ENCODE measurements at places on chromosomes 12 and 14. TPM values are rescaled to one million over a fixed set of nuclear protein-coding genes. Genes with fewer than 3 reads are reported as not detected.

- DNase-seq, result no peak
- no peak overlapping the region for H3K4me3 ChIP-seq
- H3K4me1 ChIP-seq, result no peaks in the 10 kb centered on the region
- H3K27ac ChIP-seq, result no peak overlapping the region
- H3K27me3 ChIP-seq, result no peaks in the 10 kb centered on the region
These were observed 10.7 kb downstream of the SOAT2 start for GRCh38 chr12:53113951-53114350.

- H3K27me3 ChIP-seq, result no peaks in the 10 kb centered on the region
- H3K27ac ChIP-seq, result no peak overlapping the region
- no peaks in the 10 kb centered on the region for H3K4me1 ChIP-seq
- no peaks in the 10 kb centered on the region for H3K36me3 ChIP-seq
- peak; percentile 75 for DNase-seq
- H3K4me3 ChIP-seq, result peak overlapping the region; percentile 67
These were observed 914 bp upstream of the PACS2 start for GRCh38 chr14:105313381-105314286.

GRCh38 chr14:102314242-102315011, 5.1 kb upstream of the ZNF839 start:
- H3K27me3 ChIP-seq, result peaks cover 29% of the 10 kb centered on the region
- H3K4me1 ChIP-seq, result peaks cover 22% of the 10 kb centered on the region
- H3K4me3 ChIP-seq, result peak overlapping the region; percentile 85
- DNase-seq, result peak; percentile 84

GRCh38 chr14:77086017-77086727, 11.9 kb upstream of the CIPC start:
- H3K4me3 ChIP-seq, result no peak overlapping the region
- DNase-seq, result peak; percentile 82
- H3K36me3 ChIP-seq, result no peaks in the 10 kb centered on the region
- H3K4me1 ChIP-seq, result peaks cover 19% of the 10 kb centered on the region
- peak overlapping the region; percentile 40 for H3K27ac ChIP-seq

- DNase-seq, result no peak
- H3K27ac ChIP-seq, result no peak overlapping the region
- no peak overlapping the region for H3K4me3 ChIP-seq
- no peaks in the 10 kb centered on the region for H3K36me3 ChIP-seq
- H3K27me3 ChIP-seq, result no peaks in the 10 kb centered on the region
These were observed 567.4 kb downstream of the MED13L start for GRCh38 chr12:115710104-115710564.

GRCh38 chr12:125406131-125406530, 340.9 kb downstream of the AACS start:
- no peaks in the 10 kb centered on the region for H3K27me3 ChIP-seq
- 0 out of 2 replicates have a peak, but pooled peaks cover 6% of the 10 kb centered on the region for H3K4me1 ChIP-seq
- H3K4me3 ChIP-seq, result no peak overlapping the region

DNA sequence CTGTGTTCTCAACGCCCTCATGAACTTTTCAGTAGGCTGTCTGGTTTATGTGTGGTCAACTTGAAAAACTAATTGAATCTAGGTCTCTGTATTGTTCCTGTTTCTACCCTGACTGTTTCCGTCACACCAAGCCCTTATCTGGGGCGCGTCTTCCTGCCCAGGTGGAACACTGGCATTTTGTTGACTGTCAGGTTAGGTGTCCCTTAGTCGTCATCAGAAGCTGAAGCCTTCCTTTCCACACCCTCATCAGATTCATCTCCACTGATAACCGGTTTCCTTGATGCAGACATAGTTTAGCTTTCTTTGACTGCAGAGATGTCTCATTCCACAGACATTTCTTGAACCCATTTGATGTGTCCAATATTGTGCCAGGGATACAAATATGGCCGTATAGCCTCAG, 96.5 kb downstream of the DUSP16 start:
- no peak for DNase-seq
- H3K27me3 ChIP-seq, result no peaks in the 10 kb centered on the region
- no peak overlapping the region for H3K4me3 ChIP-seq
- peaks cover 8% of the 10 kb centered on the region for H3K4me1 ChIP-seq

GRCh38 chr14:35353409-35354172, 51.0 kb downstream of the NFKBIA start:
- H3K27me3 ChIP-seq, result no peaks in the 10 kb centered on the region
- peaks cover 13% of the 10 kb centered on the region for H3K4me1 ChIP-seq
- no peak overlapping the region for H3K4me3 ChIP-seq
- H3K36me3 ChIP-seq, result no peaks in the 10 kb centered on the region

DNA sequence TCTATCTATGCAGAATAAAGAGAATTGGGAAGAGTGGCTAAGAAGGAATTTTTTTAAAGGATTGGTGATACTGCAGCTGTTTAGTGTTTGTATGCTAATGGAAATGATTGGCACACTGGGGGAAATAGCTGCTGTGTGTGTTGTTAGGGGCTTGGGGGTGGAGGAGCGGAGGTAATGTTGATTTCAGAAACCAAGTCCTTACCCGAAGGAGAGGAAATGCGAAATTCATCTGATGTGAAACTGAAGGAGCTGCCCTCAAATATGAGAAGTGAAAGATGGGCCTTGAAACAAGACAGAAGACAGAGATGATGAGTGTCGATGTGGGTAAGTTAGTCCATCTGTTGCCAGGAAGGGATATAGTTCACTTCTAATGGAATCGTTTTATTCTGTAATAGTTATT, 21.2 kb upstream of the RNASE12 start:
- no peaks in the 10 kb centered on the region for H3K36me3 ChIP-seq
- H3K27ac ChIP-seq, result no peak overlapping the region
- H3K27me3 ChIP-seq, result peaks cover 11% of the 10 kb centered on the region
- peak overlapping the region; percentile 33 for H3K4me3 ChIP-seq

DNA sequence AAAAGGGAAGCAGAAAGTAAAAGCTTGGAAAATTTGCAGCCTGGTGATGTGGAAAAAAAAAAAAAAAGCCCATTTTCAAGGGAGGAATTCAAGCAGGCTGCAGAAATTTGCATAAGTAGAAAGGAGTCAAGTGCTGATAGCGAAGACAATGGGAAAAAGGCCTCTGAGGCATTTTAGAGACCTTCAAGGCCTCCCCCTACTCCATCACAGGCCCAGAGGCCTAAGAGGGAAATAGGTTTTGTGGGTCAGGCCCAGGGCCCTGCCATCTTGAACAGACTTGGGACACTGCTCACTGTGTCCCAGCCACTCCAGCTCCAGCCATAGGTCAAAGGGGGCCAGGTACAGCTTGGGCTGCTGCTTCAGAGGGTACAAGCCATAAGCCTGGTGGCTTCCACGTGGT, 13.8 kb upstream of the PRKD1 start:
- H3K4me3 ChIP-seq, result no peak overlapping the region
- DNase-seq, result peak; percentile 86
- H3K4me1 ChIP-seq, result peaks cover 8% of the 10 kb centered on the region
- no peak overlapping the region for H3K27ac ChIP-seq
- H3K27me3 ChIP-seq, result peaks cover 40% of the 10 kb centered on the region

DNA sequence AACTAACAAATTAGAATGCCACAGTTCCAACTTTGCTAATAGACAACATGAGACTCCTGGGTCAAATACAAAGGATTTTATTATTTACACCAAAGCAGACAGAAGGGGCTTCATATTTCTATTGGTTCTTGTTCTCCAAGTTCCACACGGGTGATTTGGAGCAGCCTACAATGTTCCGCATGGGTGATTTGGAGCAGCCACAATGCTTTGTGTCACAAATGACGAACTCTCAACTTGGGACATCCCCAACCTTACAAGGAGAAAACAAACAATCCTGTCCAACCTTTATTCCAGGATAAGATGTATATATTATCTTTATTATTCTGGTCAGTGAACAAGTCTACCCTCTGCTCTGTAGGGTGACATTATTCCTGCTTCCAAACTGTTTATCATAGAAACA, 694.3 kb upstream of the MGAT4C start:
- H3K4me3 ChIP-seq, result no peak overlapping the region
- H3K27ac ChIP-seq, result no peak overlapping the region
- no peaks in the 10 kb centered on the region for H3K36me3 ChIP-seq
- no peak for DNase-seq
- no peaks in the 10 kb centered on the region for H3K27me3 ChIP-seq

DNA sequence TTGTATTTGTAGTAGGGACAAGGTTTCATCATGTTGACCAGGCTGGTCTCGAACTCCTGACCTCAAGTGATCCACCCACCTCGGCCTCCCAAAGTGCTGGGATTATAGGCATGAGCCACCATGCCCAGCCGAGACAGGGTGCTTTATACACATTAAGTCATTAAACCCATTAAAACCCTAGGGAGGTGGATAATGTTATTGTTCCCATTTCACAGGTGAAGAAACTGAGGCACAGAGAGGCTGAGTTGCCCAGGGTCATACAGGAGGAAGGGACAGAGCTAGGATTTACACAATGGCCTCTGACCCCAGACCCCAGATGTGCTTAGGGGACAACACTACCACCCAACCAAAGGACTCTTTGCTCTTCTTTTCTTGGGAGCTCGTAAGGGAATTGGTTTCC, 51.0 kb upstream of the RIN3 start:
- no peak for DNase-seq
- H3K27ac ChIP-seq, result no peak overlapping the region
- no peak overlapping the region for H3K4me3 ChIP-seq

DNA sequence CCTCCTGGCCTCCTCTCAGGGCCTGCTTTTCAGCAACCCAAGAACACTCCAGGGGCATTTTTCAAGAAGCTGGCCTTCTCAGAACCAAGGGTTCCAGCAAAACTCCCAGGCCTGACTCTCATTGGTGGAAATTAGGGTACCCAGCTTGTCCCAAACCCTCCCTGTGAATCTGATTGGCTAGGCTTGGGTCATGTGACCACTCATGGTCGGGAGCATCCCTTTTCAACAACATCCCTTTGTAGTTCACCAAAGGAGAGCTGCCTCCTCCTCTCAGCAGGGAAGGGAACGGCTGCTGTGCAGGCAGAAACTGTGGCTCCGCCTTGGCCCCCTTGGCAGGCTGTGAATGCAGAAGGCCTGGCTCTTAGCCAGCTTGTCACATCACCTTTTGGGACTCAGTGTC, 94.5 kb downstream of the AACS start:
- no peaks in the 10 kb centered on the region for H3K4me1 ChIP-seq
- H3K36me3 ChIP-seq, result no peaks in the 10 kb centered on the region
- DNase-seq, result peak; percentile 60
- H3K4me3 ChIP-seq, result no peak overlapping the region
- no peaks in the 10 kb centered on the region for H3K27me3 ChIP-seq
- no peak overlapping the region for H3K27ac ChIP-seq

DNA sequence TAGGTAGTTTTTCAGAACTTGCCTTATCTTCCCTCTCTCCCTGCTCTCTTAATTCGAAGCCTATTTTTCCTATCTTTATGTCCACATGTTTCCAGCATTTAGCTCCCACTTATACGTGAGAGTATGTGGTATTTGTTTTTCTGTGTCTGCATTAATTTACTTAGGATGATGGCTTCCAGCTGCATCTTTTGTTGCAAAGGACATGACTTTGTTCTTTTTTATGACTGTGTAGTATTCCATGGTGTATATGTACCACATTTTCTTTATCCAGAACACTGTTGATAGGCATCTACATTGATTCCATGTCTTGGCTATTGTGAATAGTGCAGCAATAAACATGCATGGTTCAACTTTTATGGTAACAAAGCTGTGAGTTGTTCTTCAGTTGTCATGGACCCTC, 7.8 kb upstream of the CLEC2D start:
- peaks cover 3% of the 10 kb centered on the region for H3K36me3 ChIP-seq
- H3K4me3 ChIP-seq, result no peak overlapping the region
- DNase-seq, result no peak
- H3K4me1 ChIP-seq, result no peaks in the 10 kb centered on the region
- H3K27me3 ChIP-seq, result no peaks in the 10 kb centered on the region

GRCh38 chr14:78683206-78683605, 513.0 kb downstream of the NRXN3 start:
- no peak for DNase-seq
- no peaks in the 10 kb centered on the region for H3K4me1 ChIP-seq
- no peaks in the 10 kb centered on the region for H3K27me3 ChIP-seq
- no peaks in the 10 kb centered on the region for H3K36me3 ChIP-seq
- H3K4me3 ChIP-seq, result no peak overlapping the region
- H3K27ac ChIP-seq, result no peak overlapping the region

- 0 out of 2 replicates have a peak overlapping the region, but pooled peaks have one; percentile 26 for H3K27ac ChIP-seq
- DNase-seq, result peak; percentile 95
- peak overlapping the region; percentile 74 for H3K4me3 ChIP-seq
These were observed 15.9 kb downstream of the RNASE2 start for GRCh38 chr14:20970983-20971704.

Gene PTGER2
- 1.3 TPM for total RNA-seq

Gene ADAMTS20
- 8.7 TPM for total RNA-seq

Gene TAS2R42
- not detected for total RNA-seq

Gene CLEC2B
- total RNA-seq, result not detected

Gene PPP2R5E
- total RNA-seq, result 52.2 TPM

Gene POTEG
- not detected for total RNA-seq
